ENCODE measurements at places on chromosomes 16 and 17.

GRCh38 chr17:50843150-50843905, 7.9 kb downstream of the WFIKKN2 start:
- DNase-seq: peak; percentile 52

DNA sequence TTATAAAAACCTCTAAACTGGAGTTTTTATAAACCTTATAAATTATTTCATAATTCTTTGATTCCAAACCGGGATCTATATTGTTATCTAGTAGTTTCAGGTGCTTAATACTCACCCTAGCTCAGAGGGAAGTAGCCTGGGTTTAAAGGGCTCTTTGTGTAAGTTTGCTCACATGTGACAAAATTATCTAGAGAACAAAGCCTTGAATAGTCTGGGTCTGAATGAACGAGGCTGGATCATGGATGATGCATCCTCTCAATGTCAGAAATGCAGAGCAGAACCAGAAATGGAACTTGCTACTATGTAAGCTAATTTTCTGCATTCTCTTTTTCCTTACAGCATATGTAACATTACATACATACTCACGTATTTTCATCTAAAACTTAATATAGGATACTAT, 103.9 kb upstream of the NETO2 start:
- DNase-seq: no peak

DNA sequence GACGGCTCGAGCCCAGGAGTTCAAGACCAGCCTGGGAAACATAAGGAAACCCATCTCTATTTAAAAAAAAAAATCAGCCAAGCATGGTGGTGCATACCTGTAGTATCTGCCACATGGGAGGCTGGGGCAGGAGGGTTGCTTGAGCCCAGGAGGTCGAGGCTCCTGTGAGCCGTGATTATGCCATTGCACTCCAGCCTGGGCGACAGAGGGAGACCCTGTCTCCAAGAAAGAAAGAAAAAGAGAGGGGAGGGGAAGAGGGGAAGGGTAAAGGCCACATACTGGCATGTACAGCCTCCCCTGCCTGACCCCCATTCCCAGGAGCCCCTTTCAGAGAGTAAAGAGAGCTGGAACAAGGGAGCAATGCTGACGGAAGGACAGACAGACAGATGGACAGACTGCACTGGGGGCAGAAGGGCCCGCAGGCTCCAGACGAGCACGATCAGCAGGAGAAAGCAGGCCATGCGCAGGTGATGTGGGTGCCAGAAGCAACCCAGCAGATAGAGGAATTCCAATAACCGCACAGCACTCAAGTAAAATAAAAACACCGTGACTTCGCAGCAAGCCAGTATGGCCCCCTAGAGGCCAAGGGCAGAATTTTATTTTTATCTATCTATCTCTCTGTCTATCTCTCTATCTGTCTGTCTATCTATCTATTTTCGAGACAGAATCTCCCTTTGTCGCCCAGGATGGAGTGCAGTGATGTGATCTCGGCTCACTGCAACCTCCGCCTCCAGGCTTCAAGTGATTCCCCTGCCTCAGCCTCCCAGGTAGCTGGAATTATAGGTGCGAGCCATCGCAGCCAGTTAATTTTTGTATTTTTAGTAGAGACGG, 27.1 kb upstream of the SNN start:
- peak; percentile 76 for DNase-seq

DNA sequence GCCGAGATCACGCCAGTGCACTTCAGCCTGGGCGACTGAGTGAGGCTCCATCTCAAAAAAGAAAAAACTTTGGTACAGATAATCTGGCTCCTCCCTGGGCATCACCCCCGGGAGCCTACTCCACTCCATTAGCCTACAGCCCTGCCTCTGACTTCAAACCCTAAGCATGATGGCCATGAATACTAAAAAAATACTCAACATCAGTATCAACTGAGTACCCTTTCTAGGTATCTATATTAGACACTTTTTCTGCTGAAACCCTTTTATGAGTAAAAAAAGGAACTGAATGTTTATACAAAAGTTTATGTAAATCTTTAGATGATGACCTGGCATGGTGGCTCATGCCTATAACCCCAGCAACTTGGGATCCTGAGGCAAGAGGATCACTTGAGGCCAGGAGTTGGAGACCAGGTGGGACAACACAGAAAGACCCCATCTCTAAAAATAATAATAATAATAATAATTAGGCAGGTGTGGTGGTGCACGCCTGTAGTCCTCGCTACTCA, 6.9 kb downstream of the RDM1 start:
- DNase-seq: no peak

DNA sequence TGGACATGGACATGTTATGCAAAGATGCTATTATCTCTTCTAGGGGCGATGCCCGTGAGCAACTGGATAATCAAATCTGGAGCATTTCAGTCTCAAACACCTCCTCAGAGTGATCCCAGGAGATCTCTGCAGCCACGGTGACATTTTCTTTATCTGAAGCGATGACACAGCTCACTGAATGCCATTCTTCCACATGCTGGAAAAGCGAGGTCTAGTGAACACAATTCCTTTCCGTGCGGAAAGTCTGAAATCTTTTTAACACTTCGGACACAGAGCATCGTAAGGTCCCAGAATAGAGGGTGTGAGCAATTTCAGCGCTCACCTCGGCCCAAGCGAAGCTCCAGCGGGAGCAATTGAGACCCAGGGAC, 531 bp upstream of the HASPIN start:
- no peak for DNase-seq

DNA sequence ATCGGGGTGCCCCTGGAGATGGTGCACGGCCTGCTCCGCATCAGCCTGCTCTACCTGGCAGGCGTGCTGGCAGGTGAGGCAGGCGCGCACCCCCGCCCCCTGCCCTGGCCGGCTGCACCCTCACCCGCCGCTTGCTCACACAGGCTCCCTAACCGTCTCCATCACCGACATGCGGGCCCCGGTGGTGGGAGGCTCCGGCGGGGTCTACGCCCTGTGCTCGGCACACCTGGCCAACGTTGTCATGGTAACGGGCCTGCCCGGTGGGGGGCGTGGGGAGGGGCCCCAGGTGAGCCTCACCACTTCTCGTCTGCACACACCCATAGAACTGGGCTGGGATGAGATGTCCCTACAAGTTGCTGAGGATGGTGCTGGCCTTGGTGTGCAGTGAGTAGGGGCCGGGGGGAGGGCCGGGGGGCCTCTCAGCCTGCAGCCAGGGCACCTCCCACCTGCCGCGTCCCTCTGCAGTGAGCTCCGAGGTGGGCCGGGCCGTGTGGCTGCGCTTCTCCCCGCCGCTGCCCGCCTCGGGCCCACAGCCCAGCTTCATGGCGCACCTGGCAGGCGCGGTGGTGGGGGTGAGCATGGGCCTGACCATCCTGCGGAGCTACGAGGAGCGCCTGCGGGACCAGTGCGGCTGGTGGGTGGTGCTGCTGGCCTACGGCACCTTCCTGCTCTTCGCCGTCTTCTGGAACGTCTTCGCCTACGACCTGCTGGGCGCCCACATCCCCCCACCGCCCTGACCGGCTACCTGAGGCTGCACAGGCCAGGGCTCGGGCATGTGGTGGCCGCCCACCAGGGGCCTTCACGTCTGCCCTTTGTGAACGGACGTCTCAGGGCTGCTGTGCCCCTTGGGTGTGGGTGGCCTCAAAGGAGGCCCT, 2.1 kb downstream of the RHBDL1 start:
- DNase-seq: no peak

- no peak for DNase-seq
Measured at GRCh38 chr17:45801421-45801820, 17.3 kb downstream of the CRHR1 start.

GRCh38 chr16:23566724-23567123, 9.2 kb downstream of the UBFD1 start:
- DNase-seq: no peak

- no peak for DNase-seq
Measured at GRCh38 chr16:56493126-56493525, 26.7 kb downstream of the BBS2 start.

DNA sequence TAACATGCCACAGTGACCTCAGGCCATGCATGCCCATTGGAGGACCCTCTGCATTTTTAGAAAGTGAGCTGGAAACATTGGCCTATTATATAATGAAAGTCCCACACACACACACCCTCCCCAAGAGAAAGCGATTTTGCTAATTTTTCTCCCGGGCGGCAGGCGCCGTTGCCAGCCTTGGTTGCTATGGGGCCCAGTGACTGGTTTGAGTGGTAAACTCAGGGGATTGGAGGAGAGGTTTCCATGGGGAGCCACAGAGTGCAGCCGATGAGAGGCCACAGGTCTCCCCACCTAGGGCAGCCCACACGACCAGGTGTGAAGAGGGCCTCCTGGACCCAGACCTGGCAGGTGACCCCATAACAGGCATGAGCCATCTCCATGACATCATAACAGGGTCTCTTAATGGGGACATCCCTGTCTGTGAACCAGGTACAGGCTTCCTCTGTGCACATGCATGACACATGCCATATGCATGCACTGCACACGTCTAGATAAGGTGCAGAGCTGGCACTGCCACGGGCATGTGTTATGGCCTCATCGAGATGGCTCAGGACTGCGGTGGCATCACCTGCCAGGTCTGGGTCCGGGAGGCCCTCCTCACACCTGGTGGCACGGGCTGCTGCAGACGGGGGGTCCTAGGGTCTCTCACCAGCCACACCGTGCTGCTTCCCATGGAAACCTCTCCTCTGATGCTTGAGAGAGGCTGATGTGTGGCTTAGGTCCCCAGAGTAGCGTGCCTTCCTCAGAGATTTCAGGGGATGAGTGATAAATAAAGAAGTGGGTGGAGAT, 144.1 kb downstream of the RBFOX3 start:
- DNase-seq: no peak

GRCh38 chr16:8323153-8323552, 267.2 kb downstream of the TMEM114 start:
- DNase-seq: no peak

GRCh38 chr17:75783803-75784472, 668 bp upstream of the UNK start:
- DNase-seq: peak; percentile 70

GRCh38 chr17:43430936-43431713, 32.3 kb downstream of the ARL4D start:
- peak; percentile 82 for DNase-seq

- DNase-seq: peak; percentile 16
Measured at GRCh38 chr17:44688200-44688599, 1.4 kb downstream of the CCDC43 start.

- DNase-seq: no peak
Measured at GRCh38 chr17:78714534-78714933, 67.5 kb downstream of the CYTH1 start.

GRCh38 chr16:83954577-83955016, 1.6 kb downstream of the OSGIN1 start:
- peak; percentile 92 for DNase-seq

DNA sequence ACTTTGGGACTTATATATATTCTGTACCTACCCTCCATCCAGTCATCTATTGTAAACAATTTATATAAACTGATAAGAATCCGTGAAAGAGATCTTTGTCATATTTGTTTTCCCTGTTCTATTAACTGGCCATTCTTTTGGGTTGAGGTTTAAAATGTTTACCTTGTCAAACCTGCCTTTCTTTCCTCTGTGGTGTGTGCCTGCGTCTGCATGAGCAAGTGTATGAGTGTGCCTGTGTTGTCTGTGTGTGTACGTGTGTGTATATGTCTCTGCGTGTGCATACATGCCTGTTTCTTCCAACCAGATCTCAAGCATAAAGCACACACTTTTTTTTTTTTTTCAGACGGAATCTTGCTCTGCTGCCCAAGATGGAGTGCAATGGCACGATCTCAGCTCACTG, 201.5 kb downstream of the C16orf95 start:
- no peak for DNase-seq

- no peak for DNase-seq
Measured at GRCh38 chr16:82523815-82524214, 103.0 kb upstream of the CDH13 start.

GRCh38 chr17:81569986-81570514, 17.9 kb upstream of the FAAP100 start:
- DNase-seq: no peak

DNA sequence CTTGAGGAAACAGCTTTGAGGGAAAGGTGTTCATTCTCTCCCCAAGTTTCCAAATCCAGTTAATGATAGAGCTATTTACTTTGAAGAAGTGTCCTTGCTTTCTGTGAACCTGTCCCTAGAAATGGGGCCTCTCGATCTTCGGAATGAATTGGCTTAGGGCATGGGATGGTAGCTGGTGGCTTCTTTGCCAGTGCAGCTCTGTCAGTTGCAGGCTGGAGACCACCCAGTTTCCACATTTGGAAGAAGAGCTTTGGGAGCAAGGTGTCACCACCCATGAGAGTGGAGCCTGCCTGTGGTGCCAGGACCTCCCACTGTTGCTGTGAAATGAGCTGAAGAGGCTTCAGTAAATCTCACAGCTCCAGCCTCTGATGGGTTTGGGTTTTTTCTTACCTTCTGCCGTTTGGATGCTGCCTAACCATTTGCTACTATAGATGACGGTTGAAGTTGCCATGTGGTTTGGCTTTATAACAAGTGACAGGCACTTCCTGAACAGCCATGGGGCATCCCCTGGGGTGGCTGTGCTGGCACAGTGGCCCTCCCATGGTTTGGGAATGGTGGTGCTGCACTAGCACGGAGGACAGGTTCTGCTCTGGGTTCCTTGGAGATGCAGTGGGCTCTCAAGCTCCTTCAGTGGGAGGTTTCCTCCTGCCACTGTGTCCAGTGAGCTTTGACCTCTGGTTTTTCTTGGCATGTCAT, 19.5 kb upstream of the SLC5A10 start:
- DNase-seq: no peak

- peak; percentile 80 for DNase-seq
Measured at GRCh38 chr16:88754912-88755744, 29.9 kb downstream of the PIEZO1 start.

DNA sequence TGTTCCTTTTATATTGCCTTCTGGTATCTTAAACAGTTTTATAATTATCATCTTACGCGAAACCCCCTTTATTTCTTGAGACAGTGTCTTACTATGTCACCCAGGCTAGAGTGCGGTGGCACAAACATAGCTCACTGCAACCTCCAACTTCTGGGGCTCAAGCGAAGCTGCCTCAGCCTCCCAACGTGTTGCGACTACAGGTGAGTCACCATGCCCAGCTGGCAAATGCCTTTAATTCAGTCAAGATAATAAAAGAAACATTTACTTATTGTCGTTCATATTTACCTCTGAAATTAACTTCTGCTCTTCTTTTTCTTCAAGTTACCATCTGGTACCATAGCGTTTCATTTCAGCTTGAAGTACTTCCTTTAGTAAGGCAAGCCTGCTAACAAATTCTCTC, 43.9 kb downstream of the FBXL20 start:
- DNase-seq: no peak

GRCh38 chr16:86519649-86520316, 9.5 kb downstream of the FOXF1 start:
- no peak for DNase-seq

- DNase-seq: no peak
Measured at GRCh38 chr17:381516-381915, 28.9 kb upstream of the RPH3AL start.
